Lower lobe of right lung (tissue), 2 donors: ENCODE measurements at places on chromosomes 2 and 18.

DNA sequence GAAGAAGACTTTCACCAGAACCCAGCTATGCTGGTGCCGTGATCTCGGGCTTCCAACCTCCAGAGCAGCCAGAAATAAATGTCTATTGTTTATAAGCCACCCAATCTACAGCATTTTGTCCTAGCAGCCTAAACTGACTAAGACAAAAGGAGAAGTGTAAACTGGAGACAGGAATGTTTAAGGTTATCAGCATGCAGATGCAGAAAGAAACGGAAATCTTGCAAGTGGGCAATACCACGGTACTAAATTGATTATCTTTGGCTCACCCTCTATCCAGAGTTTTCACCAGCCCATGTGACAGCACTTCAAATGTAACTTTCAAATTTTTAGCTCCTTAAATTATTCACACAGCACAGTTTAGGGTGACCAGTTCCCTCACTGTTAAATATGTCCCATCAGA is 5.7 kb upstream of the CAPN14 start:
- DNase-seq: no peak

DNA sequence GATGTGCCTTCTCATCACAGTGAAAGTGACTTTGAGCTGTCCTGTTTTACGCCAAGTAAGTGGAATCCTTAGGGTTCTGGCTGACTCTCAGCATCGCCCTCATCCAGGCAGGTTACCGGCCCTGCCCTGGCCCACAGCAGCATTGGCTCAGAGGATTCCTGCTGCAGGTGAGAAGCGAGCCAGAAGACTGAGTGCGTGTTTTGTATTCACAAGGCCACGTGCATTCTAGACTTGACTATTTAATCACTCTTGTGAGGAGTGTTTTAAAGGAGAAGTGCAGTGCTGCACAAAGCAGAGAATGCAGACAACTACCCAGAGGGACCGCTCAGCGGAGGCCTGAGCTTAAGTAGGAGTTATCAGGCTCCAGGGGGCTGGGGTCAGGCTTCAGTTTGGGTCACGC is 48.3 kb downstream of the LAMA3 start:
- no peak for DNase-seq

DNA sequence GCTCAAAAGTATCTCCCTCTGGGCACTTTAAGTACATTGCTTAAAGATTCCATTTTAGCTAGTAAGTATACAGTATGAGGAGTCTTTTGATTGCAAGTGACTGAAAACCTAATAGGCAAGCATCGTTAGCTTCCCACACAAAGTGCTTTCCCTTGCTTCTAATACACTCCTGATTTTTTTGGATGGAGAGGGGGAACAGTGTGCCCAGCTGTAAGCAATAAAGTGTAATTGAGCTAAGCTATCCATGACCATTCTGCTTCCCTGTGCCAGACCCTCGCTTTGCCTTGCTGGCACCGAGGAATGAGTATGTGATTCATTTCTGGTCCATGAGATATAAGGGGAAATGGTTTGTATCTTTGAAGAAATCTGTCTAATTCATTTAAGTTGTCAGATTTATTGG is 3.8 kb upstream of the ZNF24 start:
- no peak for DNase-seq

GRCh38 chr2:118431997-118432396 is 343.7 kb downstream of the INSIG2 start:
- DNase-seq: no peak

GRCh38 chr18:5030636-5031035 is 166.4 kb downstream of the AKAIN1 start:
- no peak for DNase-seq
